Naive thymus-derived CD8-positive, alpha-beta T cell (primary cell): ENCODE measurements at places on chromosomes 7 and 10. TPM values are rescaled to one million over a fixed set of nuclear protein-coding genes. Genes with fewer than 3 reads are reported as not detected.

The TMEM273 gene
- not detected for polyA plus RNA-seq

The MBL2 gene
- polyA plus RNA-seq: not detected

The PNLIPRP1 gene
- polyA plus RNA-seq: not detected

The IPMK gene
- 1.6 TPM for polyA plus RNA-seq

The GPER1 gene
- not detected for polyA plus RNA-seq

The CTAGE8 gene
- polyA plus RNA-seq: not detected

The CALN1 gene
- polyA plus RNA-seq: 0.15 TPM

The MSMB gene
- polyA plus RNA-seq: not detected

The NPC1L1 gene
- not detected for polyA plus RNA-seq

The CFAP46 gene
- polyA plus RNA-seq: not detected

The ARL4A gene
- polyA plus RNA-seq: 20.6 TPM

The ACTL6B gene
- polyA plus RNA-seq: not detected

The BHLHA15 gene
- 0.47 TPM for polyA plus RNA-seq

The NFE2L3 gene
- polyA plus RNA-seq: 4.3 TPM

DNA sequence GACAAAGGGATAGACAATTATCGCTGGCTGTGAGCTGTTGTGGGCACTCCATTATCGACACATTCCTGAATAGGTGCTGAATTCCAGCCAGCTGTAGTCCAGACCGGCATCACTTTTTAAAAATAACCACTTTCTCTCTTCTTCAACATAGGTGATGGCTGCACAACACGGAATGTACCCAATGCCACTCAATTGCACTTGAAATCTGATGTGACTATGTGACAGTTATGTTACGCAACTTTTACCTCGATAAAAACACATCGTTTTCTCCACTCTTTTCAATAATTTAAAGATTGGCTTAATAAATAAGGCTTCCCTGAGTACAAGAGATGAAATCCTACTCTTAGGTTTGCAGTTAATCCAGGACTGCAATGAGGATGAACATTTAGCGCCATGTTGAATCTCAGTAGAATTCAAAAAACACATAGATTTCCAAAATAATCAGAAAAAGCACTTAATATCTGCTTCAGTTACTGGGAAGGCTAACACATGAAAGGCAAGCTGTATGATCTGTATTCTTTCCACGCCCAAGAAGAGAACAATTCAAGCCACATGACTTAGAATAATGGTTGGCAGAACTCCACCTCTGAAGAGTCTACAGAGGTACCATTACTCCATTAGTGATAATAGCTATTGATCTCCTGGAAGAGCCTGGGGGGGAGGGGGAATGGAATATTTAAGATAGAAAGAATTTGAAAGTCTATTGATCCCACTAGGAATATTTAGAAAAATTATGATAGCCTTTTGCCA, 3.6 kb downstream of the YWHAG start:
- no peak for DNase-seq

- DNase-seq: no peak
These were observed 258.8 kb downstream of the PHF14 start for GRCh38 chr7:11232462-11232861.

- no peak for DNase-seq
These were observed 992 bp upstream of the RBM20 start for GRCh38 chr10:110643035-110643652.

DNA sequence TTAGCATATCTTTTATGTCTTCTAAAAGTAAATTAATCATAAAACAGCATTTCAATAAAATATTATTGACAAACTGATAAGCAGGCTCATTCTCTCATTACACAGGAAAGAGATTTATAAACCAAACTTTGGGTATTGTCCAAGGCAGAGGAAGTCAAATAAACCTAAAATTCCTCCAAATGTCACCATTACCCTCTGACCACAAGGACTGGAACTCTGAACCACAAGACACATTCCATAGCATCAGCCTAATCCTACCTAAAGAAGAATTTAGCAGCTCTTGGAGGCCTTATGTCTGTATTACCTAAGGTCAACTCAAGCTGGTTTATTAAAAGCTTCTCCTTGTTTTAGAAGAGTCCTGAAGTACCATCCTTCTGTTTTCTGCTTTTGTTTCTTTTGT, 82.4 kb upstream of the SLC13A1 start:
- DNase-seq: no peak

DNA sequence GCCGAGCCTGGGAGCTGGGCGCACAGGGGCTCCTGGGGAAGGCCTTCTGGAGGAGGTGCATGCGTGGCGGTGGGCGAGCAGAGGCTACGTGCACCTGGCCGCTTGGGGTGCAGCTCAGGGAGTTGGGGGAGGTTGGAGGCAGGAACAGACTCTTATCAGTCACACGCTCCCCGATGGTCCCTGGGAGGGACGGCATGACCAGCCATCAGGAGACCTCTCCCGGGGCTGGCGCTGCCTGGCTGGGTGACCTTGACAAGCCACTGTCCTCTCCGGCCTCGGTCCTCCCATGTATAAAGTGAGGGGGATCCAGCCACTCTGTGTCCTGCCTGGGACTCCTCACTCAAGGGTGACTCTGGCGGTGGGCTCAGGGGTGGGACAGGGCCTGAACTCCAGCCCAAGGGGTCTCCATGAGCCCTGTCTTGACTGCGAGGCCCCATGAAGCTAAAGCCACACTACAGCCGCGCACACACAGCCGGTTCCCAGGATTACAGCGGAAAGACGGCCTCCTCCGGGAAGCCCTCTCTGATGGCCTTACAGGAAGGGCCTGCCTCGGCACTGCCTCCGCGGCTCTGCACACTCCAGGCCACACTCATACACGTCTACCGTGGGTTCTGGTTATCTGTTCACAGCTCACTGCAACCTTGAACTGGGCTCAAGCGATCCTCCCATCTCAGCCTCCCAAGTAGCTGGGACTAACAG, 2.3 kb downstream of the TMEM184A start:
- no peak for DNase-seq

GRCh38 chr10:125560947-125561346, 122.0 kb downstream of the TEX36 start:
- no peak for DNase-seq

DNA sequence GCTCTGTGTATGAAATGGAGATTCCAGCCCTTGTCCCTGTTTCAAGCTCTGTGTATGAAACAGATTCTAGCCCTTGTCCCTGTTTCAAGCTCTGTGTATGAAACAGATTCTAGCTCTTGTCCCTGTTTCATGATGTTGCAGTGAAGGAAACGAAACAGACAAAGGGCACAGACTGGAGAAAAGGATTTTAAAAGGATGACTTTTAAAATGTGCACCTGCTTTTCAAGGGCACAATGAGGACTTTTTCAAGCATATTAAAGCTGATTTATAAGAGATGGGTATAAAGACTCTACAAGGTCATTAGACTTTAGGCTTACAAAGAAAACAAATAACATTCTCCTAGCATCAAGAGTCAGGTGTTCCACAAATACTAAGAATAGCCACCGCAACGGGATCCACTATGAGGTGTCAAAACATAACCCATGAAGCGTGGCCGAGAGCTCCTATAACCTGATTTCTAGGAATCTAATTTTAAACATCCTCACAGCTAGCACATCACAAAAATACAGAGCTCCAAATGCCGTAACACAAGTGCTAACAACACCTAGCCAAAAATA, 29.0 kb downstream of the DIP2C start:
- DNase-seq: no peak

- DNase-seq: no peak
These were observed 173.9 kb upstream of the NPY start for GRCh38 chr7:24110056-24110455.

GRCh38 chr10:117500456-117500855, 42.1 kb upstream of the EMX2 start:
- no peak for DNase-seq

- no peak for DNase-seq
These were observed 34.4 kb downstream of the CSGALNACT2 start for GRCh38 chr10:43172645-43173044.

- DNase-seq: no peak
These were observed 105.3 kb downstream of the DGKI start for GRCh38 chr7:137741443-137741842.

DNA sequence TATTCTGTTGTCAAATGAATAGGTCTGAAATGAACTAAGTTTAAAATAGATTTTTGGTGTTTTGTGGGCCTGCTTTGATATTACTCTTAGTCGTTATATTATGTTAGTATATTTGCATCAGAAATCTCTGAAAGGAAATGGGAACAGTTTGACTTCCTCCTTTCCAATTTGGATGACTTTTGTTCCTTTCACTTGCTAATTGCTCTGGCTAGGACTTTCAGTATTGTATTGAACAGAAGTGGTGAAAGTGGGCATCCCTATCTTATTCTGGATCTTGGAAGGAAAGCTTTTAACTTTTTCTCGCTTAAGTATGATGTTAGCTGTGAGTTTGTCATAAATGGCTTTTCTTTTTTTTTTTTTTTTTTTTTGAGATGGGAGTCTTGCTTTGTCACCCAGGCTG, 273.6 kb upstream of the DKK1 start:
- no peak for DNase-seq

- DNase-seq: no peak
These were observed 303.5 kb upstream of the BMPER start for GRCh38 chr7:33601884-33602283.

GRCh38 chr7:130180571-130181262, 24.5 kb downstream of the TMEM209 start:
- no peak for DNase-seq

DNA sequence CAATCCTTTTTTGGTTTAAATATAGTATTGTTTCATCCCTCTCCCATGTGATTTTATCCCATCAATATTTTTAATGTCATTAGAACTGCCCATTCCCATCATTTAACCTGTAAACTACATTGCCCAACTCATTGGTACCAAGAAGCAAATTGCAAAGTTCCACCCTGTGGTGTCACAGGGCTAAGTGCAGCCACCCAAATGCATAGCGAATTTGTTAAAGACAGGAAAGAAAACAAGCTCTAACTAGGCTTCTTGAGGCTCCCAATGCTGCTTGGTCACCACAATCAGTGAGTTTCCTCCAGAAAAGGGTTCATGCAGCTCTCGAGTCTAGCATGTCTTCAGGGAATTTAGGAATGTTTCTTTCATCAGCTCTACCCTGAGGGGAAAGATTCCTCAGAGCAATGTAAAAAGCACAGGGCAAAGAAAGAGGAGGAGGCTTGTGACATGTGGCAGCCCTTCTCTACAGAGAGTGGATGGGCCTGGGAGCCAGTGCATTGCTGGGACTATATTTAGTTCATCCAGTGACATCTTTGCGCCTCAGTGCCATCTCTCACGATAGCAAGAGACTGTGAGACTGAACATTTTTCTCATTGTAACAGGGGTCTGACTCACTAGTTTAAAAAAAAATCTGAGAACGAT, 58.1 kb downstream of the CAV1 start:
- no peak for DNase-seq

DNA sequence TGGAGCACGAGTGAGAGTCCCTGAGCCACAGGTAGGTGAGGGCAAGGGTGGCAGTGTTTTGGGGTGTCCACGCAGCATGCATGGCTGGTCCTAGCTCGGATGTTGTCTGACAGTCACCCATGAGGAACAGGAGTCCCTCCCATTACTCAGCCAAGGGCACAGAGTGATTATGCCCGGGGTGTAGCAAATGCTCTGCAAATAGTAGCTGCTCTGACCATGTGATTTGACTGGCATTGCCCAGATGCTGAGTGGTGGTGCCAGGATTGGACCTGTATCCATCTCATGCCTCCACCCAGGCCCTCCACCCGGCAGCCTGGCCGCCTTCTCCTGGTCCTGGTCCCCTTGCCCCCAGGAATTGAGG, 150.8 kb downstream of the GRK5 start:
- DNase-seq: no peak

GRCh38 chr10:114618722-114619121, 39.4 kb downstream of the ABLIM1 start:
- DNase-seq: no peak

DNA sequence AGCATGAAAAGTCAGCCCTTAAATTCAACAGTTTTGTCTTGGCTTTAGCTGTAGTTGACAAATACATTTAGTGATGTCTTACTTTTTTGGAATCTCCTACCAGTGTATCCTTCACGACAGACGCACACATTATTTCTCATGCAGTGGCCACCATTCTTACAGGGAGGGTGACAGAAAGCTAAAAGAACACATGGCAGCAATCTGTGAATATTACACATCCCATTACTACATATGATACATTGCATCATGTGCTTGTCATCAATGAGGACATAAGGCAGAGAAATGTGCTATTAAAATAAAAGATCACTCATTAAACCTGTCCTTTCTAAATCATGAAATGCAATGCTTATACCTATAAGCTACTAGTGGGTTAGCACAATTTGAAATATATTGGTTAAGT, 66.6 kb downstream of the VWDE start:
- no peak for DNase-seq

- no peak for DNase-seq
These were observed 73.2 kb downstream of the RNF216 start for GRCh38 chr7:5708271-5708670.

GRCh38 chr10:116912162-116912561, 62.9 kb downstream of the ENO4 start:
- no peak for DNase-seq

DNA sequence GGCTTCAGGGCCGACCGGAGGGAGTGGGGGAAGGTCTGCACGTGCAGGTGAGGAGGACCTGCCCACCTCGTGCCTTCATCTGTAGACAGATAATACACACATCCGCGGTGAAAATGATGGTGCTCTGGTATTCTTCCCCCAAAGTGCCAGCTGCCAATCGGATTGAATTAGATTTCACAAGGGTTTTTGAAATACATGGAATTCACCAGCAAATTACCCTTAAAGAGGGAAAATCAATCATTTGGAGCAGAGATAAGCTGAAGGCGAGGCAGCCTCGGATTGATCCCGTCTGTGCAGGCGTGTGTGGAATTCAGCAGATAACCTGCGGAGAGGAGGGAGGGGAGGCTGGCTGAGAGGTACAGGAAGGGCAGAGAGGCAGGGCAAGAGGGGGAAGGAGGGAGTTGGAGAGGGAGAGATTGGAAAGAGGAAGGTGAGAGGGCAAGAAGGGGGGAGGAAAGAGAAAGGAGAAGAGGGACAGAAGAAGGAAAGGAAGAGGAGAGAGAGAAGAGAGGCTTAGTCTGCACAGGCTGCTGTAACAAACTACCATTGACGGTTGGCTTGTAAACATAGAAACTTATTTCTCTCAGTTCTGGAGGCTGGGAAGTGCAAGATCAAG, 84.2 kb downstream of the C10orf105 start:
- DNase-seq: no peak

DNA sequence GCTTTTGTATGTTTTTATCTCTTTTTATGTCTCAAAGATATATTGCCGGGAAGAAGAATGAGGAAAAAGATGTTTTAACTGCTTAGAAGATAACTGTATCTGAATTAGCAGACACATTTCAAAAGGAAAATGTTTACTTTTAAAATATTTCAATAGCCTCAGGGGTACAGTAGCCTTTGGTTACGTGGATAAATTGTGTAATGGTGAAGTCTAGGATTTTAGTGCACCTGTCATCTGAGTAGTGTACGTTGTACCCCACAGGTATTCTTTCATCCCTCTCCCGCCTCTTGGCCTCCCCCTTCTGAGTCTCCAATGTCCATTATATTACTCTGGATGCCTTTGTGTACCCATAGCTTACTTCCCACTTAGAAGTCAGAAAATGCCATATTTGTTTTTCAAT, 222.1 kb downstream of the FANK1 start:
- DNase-seq: no peak

- no peak for DNase-seq
These were observed 315.2 kb upstream of the GHITM start for GRCh38 chr10:83824099-83824498.

- DNase-seq: no peak
These were observed 76.1 kb upstream of the ZEB1 start for GRCh38 chr10:31242902-31243301.

GRCh38 chr10:11443468-11444154, 167.8 kb downstream of the USP6NL start:
- no peak for DNase-seq

GRCh38 chr7:96173781-96174180, 148.1 kb downstream of the SLC25A13 start:
- DNase-seq: no peak

- no peak for DNase-seq
These were observed 329.2 kb upstream of the LRGUK start for GRCh38 chr7:133797818-133798520.
